ENCODE measurements at places on chromosomes 16 and 17.

DNA sequence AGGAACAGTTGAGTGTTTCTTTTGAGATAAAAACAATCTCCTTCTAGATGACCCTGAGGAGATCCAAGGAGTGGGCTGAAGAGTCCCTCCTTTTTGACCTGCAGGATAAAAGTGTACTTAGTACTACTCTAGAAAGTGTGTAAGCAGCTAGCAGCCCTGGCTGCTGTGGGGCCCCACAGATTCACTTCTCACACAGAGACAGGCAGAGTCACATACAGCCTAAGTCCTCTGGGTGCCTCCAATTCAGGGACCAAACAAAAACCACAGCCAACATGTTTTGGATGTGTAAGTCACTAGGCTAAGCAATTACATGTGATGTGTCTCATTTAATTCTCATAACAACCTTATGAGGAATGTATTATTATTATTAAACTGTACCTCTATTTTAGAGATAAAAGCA lies 97.1 kb downstream of the TMEM100 start:
- DNase-seq = no peak

DNA sequence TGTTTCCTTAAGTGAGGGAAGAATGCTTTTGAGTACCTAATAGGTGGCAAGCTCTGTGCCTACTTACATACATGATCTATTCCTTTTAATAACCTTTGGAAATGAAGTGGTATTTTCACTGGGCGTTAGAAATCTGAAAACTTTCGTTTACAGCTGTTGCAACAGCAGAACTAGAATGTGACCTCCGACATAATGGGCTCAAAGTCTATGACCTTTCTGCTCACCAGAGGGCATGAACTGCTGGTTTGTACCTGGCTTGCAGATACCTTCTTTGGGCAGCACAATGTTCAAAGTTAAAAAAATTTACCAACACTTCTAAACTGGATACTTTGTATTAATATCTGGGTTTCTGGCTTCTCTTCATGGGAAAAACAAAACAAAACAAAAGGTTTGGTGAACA lies 24.3 kb downstream of the CA4 start:
- DNase-seq = no peak

DNA sequence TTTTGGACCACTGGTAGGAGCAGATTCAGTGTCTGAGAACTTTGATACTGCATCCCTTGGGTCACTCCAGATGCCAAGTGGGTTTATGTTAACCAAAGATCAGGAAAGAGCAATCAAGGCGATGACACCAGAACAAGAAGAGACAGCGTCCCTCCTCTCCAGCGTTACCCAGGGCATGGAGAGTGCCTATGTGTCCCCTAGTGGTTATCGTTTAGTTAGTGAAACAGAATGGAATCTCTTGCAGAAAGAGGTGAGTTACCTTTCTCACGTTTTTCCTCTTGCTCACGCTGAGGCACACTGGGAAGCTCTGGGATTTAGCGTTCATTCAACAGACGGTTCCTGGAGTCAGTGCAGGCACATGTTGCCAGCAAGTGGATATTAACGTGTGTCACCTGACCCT lies 58.0 kb downstream of the NUP88 start:
- no peak for DNase-seq

- DNase-seq = no peak
Observed at GRCh38 chr16:22862046-22862445, 48.1 kb downstream of the HS3ST2 start.

GRCh38 chr17:1755252-1755826 lies 6.5 kb upstream of the SERPINF1 start:
- DNase-seq = no peak

DNA sequence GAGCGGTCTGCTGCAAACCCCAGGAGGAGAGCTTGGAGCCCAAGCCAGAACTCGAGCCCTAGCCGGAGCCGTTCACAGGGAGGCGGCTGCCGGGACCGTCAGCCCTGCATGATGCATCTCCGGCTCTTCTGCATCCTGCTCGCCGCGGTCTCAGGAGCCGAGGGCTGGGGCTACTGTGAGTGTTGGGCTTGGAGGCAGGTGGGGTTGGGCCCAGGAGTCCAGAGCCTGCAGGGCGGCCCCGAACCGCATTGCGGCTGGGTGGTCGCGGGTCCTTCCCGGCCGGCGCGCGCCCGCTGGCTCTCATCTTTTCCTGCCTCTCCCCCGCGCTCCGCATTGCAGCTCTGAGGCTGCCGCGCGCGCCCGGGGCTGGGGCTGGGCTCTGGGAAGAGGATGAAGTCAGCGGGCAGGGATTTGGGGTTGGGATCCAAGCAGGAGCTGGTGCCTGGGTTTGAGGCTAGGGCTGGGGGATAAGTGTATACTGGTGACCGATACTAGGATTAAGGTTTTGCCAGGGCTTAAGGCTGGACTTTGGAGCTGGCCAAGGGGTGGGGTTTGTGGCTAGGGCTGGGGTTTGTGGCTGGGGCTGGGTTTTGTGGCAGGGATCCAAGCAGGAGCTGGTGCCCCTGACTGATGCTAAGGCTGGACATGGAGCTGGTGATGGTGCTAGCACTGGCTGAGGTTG lies 532 bp downstream of the CNTNAP1 start:
- no peak for DNase-seq

GRCh38 chr16:64996641-64997040 lies 125.2 kb downstream of the CDH11 start:
- no peak for DNase-seq

DNA sequence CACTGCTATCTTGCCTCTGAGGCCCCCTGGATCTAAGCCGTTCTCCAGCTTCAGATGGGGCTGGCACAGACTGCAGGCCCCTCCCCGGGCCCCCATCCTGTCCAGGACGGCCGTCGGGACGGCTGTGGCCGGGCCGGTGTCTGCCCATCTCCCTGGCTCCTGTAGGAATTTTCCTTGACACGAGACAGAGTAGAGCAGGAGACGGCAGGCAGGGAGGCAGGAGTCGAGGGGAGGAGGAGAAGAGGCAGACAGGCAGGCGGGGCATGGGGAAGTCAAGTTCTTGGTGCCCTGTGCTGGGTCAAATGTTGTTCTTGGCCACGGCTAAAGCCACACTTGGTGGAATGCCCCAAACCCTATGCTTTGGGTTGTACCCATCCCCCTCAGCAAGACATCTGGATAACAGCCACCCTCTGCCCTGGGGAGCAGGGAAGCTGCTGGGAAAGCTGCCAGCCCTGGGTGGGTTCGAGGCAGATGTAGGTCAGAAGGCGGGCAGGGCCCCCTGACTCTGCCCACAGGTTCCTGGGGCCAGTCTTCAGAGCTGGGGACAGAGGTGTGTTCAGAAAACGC lies 4.0 kb downstream of the C1QTNF1 start:
- no peak for DNase-seq

DNA sequence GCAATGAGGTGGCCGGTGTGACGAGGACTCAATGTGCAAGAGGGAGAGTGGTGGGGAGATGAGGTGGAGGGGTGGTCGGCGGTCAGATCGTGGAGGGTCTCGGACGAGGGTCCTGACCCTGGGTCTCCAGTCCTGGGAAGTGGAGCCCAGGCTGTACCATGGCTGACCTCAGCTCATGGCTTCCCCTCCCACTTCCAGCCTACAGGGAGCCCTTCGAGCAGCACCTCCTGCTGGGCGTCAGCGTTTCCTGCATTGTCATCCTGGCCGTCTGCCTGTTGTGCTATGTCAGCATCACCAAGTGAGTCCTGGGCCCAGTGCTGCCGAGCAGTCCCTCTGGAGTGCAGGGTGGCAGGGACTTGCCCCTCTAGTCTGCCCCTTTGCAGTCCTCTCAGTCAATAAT lies 41.8 kb downstream of the IL4R start:
- no peak for DNase-seq

DNA sequence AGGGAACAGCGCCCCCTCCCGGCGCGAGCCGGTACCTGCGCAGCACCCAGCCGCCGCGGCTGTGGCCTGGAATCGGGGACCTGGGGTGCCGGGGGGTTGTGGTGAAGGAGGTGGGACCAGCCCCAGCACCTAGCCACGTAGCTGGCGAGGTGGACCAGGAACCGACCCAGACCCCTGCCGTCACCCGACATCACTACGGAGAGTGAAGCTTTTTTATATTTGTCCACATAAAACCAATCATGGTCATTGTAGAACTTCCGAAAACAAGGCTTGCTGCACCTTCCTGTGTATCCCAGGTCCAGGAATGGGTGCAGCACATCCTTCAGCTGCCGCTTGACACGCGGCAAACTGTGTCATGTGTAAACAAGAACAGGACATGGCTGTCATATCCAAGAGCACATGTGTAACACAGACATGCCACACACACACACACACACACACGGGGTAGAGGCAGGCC lies 1.3 kb downstream of the HBQ1 start:
- DNase-seq = no peak

GRCh38 chr17:74037320-74037719 lies 166.2 kb upstream of the RPL38 start:
- DNase-seq = no peak

GRCh38 chr16:86929057-86929871 lies 350.9 kb downstream of the FOXL1 start:
- no peak for DNase-seq

DNA sequence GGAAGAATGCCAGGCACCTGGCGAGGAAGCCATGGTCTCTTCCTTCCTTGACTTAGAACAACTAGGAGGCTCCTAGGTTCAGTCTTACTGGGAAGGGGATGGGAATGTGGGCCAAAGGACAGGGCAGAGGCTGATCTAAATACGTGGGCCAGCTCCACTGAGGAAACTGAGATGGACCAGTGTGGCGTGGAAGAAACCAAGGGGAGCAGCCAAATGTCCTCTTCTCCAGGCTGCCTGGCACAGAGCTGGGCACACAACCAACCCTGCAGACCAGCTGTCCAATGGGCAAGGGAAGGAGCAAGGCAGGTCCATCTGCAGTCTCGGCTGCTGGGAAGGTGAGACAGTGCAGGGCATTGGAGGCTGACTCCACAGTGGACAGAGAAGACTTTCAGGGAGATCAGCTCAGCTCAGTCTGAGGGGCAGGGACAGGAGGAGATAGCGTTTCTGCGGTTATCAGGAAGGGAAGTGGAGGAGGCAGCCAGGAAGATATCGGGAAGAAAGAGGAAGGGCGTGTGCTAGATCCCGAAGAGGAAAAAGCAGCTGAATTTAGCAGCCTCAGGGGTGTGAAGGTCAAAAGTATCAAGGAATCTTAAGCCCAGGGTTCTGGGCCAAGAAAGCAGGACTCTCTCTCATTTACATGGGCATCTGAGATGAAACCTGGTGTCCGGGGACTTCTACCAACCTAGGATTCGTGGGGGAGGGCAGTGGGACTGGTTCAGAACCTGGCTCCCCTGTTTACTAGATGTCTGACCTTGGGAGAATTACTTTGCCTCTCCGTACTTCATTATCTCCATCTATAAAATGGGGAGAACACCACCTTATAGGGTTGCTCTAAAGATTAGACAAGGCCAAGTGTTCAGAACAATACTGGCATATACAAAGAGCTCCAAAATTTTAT lies 1.8 kb downstream of the KIFC3 start:
- no peak for DNase-seq

DNA sequence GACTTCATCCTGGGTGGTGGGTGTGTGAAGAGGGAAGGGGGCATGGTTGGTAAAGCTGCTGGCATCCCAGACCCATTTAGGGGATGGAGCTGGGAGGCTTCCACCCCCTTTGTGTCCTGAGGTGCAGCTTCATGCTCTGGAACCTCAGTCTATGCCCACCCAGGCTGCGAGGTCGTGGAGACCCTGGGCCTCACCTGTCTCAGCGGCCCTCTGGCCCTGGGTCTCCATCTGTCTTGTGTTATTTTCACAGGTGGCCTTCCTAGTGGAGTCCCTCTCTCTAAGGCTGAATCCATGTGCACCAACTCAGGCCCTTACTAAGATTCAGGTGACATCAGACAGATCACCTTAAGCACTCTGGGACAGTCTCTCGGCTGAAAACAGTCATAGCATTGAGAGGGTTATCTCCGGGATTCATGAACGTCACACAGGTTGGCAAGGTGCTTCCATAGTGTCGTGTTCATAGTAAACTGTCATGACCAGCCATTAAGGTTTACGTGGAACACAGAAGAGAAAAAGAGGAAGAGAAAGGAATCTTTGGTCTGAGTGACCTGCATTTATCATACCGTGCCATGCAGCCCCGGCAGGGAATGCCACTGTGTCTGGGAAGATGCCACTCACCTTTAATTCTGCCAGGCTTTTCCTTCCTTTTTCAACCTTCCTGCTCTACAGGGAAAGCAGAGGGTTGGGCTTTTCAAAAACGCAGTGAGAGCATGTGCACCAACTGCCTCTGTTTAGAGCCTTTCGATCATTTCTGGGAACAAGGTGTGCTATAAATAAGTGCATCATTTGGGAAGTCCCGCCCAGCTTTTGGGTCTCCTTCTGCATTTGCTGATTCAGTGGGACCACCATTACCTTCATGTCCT lies 4.5 kb upstream of the FOXL1 start:
- no peak for DNase-seq

DNA sequence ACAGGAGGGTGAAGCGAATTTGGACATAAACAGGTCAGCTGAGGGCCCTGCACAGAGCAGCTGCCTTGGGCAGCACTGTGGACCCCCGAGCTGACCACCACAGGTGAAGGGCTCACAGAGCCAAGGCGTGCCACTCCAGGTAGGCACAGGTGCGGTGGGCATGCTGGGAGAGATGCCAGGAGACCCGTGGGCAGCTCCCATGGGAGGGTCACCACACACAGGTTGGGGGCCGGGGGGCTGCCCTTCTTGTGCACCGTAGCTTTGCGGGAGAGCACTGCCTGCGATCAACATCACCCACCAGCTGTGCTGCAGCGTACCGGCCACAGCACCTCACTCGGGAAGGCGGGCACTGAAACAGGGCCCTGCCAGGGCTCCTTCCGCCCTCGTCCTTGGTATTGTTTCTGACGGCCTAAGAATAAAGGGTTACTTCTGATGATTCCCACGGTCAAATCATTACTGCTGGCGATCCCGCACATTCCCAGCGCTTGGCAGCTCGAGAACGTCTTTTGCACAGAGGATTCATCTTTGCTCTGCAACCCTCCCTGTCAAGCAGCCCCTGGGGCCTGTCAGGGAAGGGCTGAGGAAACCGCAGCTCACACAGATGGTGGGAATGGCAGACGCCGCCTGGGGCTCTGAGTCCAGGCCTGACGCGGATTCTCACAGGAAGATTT lies 181.7 kb downstream of the BANP start:
- no peak for DNase-seq

- no peak for DNase-seq
Observed at GRCh38 chr16:28964496-28964895, 10.1 kb upstream of the SPNS1 start.

DNA sequence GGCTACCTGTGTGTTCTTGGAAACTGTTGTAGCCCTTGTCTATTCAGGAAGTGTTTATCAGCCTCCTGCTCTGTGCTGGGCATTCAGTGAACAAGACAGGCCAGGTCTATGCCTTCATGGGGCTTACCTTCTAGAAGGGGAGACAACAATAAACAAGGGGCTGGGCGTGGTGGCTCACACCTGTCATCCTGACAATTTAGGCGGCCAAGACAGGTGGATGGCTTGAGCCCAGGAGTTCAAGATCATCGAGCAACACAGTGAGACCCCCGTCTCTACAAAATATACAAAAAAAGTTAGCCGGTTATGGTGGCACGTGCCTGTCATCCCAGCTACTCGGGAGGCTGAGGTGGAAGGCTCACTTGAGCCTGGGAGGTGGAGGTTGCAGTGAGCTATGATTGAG lies 5.5 kb upstream of the GSG1L start:
- DNase-seq = no peak

DNA sequence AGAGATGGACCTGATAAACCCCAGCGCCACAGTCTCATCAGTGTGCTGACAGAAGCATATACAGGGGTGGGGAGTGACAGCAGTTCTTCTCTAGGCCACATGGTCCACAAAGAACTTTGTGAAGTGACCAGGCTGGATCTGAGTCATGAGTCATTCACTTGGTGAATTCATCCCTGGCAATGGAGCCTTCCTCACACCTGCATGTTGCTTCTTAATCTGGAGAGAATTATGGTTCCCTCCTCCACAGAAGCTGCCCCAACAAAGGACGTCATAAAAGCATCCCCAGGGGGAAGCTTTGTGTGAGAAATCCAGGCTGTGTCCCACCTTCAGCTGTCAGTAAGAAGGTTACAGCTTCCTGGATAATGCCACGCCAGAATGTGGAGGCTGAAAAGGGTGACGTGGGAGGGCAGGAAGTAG lies 215.6 kb upstream of the MAF start:
- DNase-seq = no peak
